ENCODE measurements at places on chromosomes 4 and X.

GRCh38 chrX:47098338-47099094, 20.3 kb downstream of the RGN start:
- H3K36me3 ChIP-seq = no peaks in the 10 kb centered on the region
- DNase-seq = no peak
- H3K4me1 ChIP-seq = no peaks in the 10 kb centered on the region
- peaks cover 6% of the 10 kb centered on the region for H3K27me3 ChIP-seq

- no peak overlapping the region for H3K4me3 ChIP-seq
- no peak for DNase-seq
- H3K36me3 ChIP-seq = no peaks in the 10 kb centered on the region
These were observed 5.1 kb upstream of the CXCL10 start for GRCh38 chr4:76028350-76028765.

DNA sequence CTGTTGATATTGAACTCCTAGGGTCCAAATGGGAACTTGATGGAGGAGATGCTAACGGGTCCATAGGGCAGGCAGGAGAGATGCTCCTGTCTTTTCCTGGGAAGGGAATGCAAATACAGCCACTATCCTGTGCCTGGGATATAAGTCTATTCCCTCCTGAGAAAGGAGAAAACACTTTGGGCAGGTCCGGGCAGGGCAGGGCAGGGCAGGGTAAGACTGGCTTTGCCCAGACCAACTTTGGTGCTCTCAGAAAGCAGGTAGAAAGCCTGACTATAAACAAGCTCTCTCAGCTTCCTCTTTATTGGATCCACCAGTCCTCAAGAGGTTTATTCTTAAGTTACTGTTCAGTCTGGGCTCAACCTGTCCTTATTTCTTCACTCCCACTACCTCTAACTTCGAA, 232.3 kb downstream of the PTTG2 start:
- no peak overlapping the region for H3K4me3 ChIP-seq
- H3K36me3 ChIP-seq = peaks cover 24% of the 10 kb centered on the region
- peaks cover 52% of the 10 kb centered on the region for H3K4me1 ChIP-seq
- no peak for DNase-seq

DNA sequence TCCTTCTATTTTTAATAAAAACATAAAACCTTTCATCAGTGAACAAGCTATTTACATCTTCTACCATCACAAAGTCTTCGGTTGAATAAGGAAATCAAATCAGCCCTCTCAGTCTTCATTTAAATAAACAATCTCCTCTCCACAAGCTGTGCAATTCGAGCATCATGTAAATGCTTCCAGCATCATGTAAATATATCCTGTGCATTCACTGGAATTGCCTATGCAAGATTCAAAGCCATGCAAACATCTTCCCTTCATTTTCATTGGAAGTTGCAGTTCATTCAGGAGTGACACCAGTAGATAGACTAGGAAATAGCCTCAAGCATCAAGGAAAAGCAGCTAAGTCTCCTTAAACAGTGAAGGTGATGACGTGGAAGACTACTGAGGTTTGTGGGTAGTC, 77.7 kb upstream of the PCDH19 start:
- H3K4me3 ChIP-seq = no peak overlapping the region
- H3K27ac ChIP-seq = no peak overlapping the region
- H3K27me3 ChIP-seq = peaks cover 7% of the 10 kb centered on the region
- H3K4me1 ChIP-seq = no peaks in the 10 kb centered on the region

DNA sequence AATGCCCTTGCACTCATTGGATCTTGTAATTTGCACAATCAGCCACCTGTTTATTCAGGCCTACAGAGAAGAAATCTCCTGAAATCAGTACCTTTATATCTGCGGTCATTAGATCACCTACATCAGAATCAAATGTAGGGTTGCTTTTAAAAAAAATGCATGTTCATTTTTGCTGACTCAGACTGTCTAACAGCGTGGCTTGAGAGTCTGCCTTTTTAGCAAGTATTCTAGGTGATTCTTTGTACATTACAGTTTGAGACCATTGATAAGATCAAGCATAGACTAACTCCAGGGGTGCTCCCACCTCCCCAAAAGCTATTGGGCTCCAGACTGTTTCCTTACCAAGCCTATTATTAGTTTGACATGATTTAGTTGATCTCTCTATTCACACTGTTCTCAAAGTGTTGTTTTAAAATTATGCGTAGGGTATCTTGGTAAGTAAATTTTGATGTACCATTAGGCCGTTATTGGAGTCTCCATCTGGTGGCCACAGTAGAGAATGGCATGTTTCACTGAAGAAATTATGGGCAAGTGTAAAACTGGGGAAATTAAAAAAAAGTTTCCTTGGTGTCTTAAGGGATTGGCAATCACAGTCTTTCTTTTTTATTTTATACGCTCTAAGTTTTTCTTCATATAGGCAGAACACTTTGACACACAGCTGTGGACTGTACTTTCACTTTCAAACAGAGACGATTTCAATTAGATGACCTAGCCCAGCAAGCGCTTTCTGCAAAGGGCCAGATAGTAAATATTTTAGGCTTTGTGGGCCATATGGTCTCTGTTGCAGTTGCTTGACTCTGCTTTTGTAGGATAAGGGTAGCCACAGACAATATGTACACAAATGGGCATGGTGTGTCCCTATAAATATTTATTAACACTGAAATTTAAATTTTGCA, 33.7 kb upstream of the MSL3 start:
- H3K36me3 ChIP-seq = no peaks in the 10 kb centered on the region
- H3K27me3 ChIP-seq = peaks cover 8% of the 10 kb centered on the region
- DNase-seq = peak; percentile 17
- H3K4me1 ChIP-seq = no peaks in the 10 kb centered on the region

Measured in nephron progenitor cell (in vitro differentiated cells).